A673 (cell line): ENCODE measurements at places on chromosomes 5 and 9. TPM values are rescaled to one million over a fixed set of nuclear protein-coding genes. Genes with fewer than 3 reads are reported as not detected.

- H3K4me3 ChIP-seq: no peak overlapping the region
- no peaks in the 10 kb centered on the region for H3K4me1 ChIP-seq
- DNase-seq: no peak
- no peaks in the 10 kb centered on the region for H3K27me3 ChIP-seq
- H3K36me3 ChIP-seq: no peaks in the 10 kb centered on the region
Measured at GRCh38 chr5:30051976-30052375, 1141.5 kb upstream of the CDH6 start.

DNA sequence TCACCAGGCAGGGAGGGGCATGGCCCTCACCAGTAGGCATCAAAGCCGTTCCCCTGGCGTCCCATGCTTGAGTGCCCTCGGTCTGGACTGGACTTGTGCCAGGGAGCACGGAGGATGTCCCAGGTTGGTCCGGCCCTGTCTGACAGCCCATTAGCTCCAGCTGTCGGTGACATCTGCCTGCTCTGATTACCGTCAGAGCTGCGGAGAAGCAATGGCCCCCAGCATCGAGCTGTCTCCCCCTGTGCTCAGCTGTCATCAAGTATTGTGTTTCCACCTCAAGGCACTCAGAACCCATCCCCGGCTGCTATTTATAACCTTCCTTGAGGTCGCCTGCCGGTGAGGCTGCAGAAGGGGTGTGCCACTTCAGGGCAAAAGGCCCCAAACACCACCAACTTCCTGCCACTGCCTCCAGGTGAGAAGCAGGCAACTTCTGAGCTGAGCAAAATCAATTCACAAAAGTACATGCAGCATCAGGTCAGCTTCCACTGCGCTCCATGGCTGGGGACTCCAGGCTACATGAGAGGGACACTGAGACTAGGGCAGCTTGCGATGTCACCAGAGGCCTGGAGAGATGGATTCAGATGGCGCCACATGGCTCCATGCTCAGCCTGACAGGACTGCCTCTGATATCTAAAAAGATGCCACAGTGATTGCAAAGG lies 142.7 kb downstream of the C5orf15 start:
- no peak overlapping the region for H3K4me3 ChIP-seq
- H3K27ac ChIP-seq: no peak overlapping the region
- H3K4me1 ChIP-seq: no peaks in the 10 kb centered on the region
- no peaks in the 10 kb centered on the region for H3K36me3 ChIP-seq
- no peak for DNase-seq

C8G gene
- 0.74 and 0.75 TPM in 2 replicates for total RNA-seq

GRCh38 chr9:117465706-117466105 lies 50.8 kb upstream of the ASTN2 start:
- no peak for DNase-seq
- H3K4me3 ChIP-seq: no peak overlapping the region
- H3K27me3 ChIP-seq: peaks cover 8% of the 10 kb centered on the region
- no peaks in the 10 kb centered on the region for H3K36me3 ChIP-seq
- H3K27ac ChIP-seq: no peak overlapping the region
